Stimulated activated CD4-positive, alpha-beta T cell treated with anti-CD3 and anti-CD28 coated beads, Interleukin-4, amount 100 ng/mL, for 4 hours (primary cell): ENCODE measurements at places on chromosomes 16 and 17.
A peak's percentile ranks its signal among the peaks of the same experiment; 100 is the strongest.

DNA sequence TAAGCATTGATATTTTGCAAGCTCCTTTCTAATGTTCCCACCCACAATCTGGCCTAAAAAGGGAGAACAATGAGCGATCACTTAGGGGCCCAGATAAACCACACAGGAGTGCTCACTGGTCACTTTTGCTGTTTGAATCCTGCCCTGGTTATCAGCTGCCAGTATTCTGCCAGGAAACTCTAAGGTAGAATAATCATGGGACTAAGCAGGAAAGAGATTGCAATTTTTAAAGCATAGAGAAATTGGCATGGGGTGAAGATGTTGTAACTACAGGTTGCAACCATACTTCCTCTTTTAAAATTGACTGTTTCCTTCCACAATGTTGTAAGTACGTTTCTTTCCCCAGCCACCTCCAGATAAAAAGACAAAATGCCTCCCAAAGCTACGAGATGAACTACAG is 251.2 kb upstream of the CDH11 start:
- DNase-seq = no peak

GRCh38 chr16:17101646-17102045 is 369.1 kb downstream of the XYLT1 start:
- DNase-seq = no peak

GRCh38 chr17:43092901-43093300 is 32.3 kb downstream of the BRCA1 start:
- no peak for DNase-seq

- peak; percentile 40 for DNase-seq
Observed at GRCh38 chr17:36463916-36464764, 22.3 kb upstream of the ZNHIT3 start.

DNA sequence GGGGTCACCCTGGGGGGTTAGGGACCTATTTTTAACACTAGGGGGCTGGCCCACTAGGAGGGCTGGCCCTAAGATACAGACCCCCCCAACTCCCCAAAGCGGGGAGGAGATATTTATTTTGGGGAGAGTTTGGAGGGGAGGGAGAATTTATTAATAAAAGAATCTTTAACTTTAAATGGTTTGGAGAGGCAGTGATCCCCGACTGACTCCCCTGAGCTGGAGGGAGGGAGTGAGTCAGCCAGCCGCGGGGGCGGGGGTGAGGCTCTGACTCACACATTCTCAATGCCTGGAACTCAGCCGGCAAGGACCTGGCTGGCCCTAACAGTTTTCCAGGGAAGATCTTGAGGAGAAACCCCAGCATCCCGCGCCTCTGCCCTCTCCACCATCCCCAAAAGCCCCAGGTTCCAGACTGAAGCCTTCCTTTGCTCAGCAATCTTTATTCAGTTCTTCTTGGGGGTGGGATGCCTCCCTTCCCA is 1.5 kb downstream of the HCFC1R1 start:
- peak; percentile 91 for DNase-seq

- DNase-seq = no peak
Observed at GRCh38 chr16:30094541-30095165, 1.4 kb downstream of the YPEL3 start.

DNA sequence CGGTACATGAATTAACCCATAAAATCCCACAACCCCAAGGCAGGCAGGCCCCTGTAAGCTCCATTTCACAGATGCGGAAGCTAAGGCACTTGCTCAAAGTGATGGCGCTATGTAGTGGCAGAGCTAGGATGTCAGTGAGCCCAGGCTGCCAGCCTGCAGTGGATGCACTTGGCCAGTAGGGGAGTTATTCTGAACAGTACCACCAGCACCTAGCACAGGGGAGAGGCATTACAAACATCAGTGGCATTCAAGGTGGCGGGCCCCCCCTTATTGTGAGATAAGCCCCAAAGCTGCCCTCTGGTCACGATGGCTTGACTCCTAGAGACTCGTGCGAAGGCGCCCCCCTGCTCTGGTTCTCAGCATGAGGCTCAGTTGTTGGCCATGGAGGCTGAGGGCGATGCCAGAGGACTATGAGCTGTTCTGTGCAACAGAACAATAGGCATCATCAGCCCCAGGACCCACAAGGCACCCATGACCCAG is 33.8 kb downstream of the GTF3C1 start:
- DNase-seq = no peak

- no peak for DNase-seq
Observed at GRCh38 chr17:21463779-21464407, 87.7 kb downstream of the KCNJ12 start.

- no peak for DNase-seq
Observed at GRCh38 chr16:27906883-27907282, 156.6 kb downstream of the GSG1L start.

- no peak for DNase-seq
Observed at GRCh38 chr16:13892301-13892700, 27.7 kb upstream of the ERCC4 start.

GRCh38 chr17:31787857-31788570 is 71.0 kb downstream of the COPRS start:
- DNase-seq = no peak
